GM10248 (cell line): ENCODE measurements at places on chromosomes 16 and 17.

GRCh38 chr16:54070789-54071343 is 215.7 kb downstream of the IRX3 start:
- peak; percentile 32 for DNase-seq

GRCh38 chr16:11379420-11379819 is 34.2 kb downstream of the RMI2 start:
- peak; percentile 73 for DNase-seq

DNA sequence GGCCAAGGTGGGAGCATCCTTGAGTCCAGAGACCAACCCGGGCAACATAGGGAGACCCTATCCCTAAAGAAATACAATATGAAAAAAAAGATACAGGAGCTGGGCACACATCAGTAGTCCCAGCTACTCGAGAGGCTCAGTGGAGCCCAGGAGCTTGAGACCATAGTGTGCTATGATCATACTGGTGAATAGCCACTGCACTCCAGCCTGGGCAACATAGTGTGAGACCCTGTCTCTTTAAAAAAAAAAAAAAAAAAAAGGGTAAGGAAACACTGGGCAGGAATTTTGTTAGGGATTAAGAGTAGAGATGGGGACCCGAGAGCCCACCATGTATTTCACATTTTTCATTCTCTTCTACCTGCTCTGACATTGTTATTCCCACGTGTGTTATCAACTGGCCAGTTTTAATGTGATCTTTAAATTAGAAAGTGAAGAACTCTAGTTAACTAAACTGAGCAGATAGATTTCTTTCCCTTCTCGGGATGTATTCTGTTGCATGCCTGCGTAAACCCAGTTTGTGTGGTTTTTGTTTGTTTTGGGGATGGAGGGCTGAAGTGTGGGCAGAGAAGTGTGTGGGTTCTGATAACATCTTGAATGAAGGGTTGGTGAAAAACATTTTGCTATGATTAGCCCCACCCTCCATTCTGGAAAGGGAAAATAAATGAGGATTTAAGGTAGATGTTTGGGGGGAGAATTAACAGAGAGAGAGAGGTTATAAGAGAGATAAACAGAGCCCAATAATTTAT is 17.2 kb upstream of the SNTB2 start:
- no peak for DNase-seq

DNA sequence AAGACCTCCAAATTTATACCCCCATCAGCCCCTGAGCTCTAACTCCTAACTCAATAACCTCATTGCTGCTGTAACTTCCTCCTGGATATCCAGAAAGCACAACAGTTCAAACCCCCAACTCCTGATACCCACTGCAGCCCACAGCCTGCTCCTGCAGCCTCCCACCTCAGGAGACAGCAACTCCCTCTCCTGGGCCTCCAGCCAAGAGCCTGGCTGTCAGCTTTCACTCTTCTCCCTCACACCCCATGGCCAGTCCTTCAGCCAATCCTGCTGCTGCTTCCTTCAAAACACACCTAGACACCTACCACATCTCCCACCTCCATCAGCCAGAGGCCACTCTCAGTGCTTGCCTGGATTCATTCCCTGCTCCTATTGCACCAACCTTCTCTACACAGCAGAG is 5.4 kb downstream of the GINS2 start:
- DNase-seq, result no peak

DNA sequence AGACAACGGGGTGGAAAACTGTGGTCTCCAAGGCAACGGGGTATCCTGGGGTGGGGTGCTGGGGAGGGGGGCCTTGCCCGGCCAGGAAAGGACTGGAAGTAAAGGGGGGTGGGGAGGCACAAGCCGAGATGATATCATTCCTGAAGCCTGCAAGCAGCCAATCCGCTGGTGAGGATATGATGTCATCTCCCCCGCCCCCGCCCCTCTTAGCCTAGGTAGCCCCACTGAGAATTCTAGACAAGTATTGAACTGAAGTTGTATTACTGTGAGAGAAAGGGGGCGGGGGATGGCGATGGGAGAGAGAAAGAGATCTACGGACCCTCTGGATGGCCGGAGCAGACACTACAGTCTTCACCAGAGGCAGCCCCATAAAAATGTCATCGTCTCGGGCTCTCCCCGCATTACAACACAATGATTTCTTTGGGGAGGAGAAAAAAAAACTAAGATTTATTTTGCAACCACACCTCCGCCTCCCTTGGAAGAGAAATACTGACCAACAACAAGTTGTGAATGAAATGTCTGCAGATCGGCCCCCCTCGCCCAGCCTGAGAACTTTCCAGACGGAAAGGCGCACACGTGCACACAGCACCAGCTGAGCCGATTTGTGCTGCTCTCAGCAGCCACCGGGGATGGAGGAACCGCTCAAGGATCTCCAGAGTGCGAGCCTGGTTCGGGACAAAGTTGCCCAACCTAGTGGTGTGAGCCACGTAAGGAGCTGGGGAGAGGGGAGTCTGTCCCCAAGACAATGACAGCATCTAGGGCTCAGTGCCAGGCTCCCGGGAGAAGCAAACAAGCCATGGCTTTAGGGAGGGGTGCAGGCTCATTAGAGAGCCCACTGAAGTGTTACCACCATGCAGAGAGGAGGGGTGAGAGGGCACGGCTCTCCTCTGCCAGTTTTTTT is 222.1 kb downstream of the SOX9 start:
- DNase-seq, result no peak

- no peak for DNase-seq
Measured at GRCh38 chr16:65314627-65315008, 192.8 kb upstream of the CDH11 start.

DNA sequence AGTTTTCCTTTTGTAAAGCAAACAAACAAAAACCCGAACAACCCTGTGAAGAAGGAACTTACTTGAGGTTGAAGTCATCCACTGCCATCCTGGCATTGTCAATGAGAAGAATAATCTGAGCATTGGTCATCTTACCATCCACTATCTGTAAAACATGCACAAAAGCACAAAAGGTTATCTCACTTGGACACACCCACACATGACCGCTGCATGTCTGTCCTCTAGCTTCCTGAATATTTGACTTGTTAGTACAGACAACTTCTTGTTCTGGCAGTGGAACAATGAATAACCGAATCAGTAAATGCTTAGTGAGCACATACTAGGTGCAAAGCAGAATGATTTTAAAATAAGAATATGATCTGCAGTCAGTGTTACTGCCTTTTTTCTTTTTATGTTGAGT is 6.1 kb downstream of the KRT23 start:
- no peak for DNase-seq

GRCh38 chr16:69116256-69116875 is 10.9 kb downstream of the HAS3 start:
- no peak for DNase-seq

DNA sequence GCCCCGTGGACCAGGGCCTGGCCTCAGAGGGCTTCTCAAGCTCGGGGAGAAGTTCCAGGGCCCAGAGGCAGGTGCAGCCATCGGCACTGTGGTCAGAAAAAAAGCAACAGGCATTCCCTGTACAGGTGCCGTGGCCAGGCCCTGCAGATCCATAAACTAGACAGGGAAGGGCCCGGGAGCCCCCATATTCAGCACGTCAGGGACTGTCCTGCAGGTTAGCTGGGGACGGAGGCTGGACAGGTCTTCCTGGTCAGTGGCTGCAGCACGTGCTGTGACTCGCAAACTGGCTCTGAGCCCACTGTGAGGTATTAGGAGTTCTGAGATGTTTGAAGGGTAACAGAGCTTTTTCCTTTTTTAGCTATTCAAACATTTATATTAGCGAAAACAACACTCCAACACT is 15.0 kb upstream of the C16orf95 start:
- no peak for DNase-seq

DNA sequence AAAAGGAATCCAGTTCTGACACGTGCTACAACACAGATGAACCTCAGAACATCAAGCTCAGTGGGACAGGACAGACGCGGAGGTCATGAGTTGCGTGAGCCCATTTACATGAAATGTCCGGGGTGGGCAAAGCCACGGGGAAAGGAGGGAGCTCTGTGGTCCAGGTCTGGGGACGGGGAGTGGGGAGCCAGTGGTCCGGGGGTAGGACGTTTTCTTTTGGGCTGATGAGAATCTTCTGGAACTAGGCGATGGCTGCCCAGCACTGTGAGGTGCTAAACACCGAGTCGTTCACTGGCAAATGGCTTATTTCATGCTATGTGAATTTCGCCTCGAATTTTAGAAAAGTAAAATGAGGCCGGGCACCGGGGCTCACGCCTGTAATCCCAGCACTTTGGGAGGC is 2.6 kb upstream of the LMF1 start:
- no peak for DNase-seq

GRCh38 chr17:36937959-36938565 is 787 bp downstream of the LHX1 start:
- DNase-seq, result peak; percentile 56

DNA sequence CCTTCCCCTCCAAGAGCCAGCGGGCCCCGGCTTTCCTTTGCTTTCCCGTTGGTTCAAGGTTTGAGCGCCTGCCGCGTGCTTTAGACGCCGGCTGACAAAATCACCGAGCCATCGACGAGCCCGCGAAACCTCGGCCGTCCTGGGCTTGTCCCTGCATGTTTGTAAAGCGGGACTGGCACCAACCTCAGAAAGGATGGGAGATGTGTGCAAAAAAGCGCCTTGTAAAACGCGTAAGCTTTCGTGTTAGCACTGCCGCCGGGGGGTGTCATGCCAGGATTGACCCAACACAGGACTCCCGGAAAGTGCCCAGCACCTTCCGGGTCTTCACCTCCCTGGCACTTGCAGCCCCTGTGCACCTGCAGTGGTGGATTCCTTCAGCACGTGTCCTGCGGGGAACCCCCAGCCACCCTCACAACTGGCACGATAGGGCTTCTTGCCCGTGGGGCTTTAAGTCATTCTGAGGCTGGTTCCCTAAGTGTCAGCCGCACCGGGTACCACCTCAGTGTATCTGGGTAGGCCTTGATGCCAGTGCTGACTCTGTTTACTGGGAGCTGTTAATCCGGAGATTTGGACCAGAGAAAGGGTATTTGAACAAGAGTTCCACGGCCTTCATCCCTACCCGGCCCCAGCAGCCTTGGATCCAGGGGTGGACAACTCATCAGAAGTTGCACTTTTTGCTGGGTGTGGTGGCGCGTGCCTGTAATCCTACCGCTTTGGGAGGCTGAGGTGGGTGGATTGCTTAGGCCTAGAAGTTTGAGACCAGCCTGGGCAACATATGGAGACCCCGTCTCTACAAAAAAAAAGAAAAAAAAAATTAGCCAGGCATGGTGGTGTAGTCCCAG is 817 bp downstream of the NDUFAF8 start:
- DNase-seq, result peak; percentile 50

- DNase-seq, result no peak
Measured at GRCh38 chr16:4372001-4372577, 441 bp downstream of the VASN start.

GRCh38 chr16:79605999-79606398 is 5.5 kb upstream of the MAF start:
- DNase-seq, result no peak
